ENCODE measurements at places on chromosomes 4 and X.

- no peak for DNase-seq
Measured at GRCh38 chr4:148090029-148090428, 352.2 kb downstream of the NR3C2 start.

DNA sequence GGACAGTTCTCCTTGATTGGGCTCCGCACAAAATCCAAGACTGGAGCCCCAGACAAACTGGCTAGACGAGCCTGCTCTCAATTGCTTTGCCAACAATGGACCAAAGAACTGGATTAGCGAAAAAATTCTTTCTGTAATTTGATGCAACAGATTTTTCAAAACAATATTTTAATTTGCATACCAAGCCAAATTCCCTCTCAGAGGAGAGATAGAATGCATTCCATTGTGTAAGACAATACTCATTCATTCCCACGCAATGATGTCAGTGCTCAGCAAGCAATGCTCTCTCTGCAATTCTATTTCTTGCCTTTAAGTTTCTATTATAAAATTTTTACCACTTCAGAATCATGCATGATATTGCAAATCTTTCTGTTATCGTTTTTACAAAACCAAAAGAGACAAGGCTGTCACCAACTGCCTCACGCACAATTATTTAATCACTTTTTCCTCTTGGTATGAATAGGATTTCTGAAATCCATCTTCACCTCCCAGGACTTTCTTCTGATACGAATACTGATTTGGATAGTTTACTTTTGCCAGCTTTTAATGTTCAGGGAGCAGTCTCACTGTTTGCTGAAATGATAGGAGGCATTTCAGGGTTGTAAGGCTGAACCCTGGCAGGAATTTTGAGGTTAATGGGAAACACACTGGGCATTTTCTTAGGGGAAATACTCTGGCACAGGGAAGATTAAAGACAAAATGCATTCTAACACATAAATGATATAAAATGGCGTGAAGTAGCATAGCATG lies 46.1 kb upstream of the HCCS start:
- no peak for DNase-seq

DNA sequence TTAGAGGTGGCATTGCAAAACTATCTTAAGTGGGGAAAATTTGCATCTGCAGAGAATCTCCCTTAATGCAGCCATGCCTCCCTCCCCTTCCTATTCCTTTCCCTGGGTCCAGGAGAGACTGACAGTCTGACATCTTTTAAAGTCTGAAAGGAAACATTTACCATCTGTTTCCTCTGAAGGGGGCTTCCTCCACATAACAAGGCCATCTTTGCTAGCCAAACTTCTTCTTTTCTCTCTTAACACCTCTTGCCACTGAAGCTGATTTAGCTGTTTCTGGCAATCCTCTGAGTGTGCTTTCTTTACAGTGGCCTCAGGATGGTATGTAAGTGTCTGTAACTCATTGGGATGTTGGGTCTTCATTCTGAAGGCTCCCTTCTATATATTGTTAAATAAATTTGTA lies 34.6 kb upstream of the AADAT start:
- DNase-seq: no peak

GRCh38 chr4:76630741-76631140 lies 195.7 kb downstream of the SHROOM3 start:
- no peak for DNase-seq

DNA sequence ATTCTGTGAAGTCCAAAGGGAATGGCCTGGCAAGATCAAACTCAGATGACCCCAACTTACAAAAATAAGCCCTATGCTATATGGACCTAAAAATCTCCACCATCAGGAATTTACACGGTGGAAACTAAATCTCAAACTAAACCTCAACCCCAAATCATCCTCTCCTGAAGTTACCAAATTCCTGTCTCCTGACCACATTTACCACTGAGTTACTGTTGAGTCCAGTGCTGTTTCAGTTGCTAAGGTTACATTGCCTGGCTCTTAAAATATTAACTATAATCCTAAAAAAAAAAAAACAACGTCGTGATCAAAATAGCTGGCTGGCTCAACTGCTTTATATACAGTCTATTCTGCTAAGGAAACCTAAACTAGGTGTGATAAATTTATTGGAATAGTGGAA lies 315.2 kb upstream of the SLIT2 start:
- no peak for DNase-seq

DNA sequence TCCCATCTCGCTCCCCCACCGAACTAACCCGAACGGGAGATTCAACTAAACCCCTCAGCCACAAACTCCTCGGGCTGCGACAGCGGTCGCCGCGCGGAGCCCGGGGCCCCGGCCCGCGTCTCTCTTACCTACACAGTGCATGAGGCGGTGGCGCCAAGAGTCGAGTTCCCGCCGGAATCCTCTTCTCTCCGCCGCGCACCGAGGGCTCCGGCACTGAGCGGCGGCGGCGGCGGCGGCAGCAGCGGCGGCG lies 160 bp downstream of the LCORL start:
- no peak for DNase-seq

GRCh38 chrX:99077099-99077498 lies 1333.0 kb downstream of the PCDH19 start:
- no peak for DNase-seq

GRCh38 chr4:80705311-80705710 lies 325.2 kb upstream of the BMP3 start:
- DNase-seq: no peak

- DNase-seq: no peak
Measured at GRCh38 chr4:26576231-26576739, 7.6 kb upstream of the TBC1D19 start.

DNA sequence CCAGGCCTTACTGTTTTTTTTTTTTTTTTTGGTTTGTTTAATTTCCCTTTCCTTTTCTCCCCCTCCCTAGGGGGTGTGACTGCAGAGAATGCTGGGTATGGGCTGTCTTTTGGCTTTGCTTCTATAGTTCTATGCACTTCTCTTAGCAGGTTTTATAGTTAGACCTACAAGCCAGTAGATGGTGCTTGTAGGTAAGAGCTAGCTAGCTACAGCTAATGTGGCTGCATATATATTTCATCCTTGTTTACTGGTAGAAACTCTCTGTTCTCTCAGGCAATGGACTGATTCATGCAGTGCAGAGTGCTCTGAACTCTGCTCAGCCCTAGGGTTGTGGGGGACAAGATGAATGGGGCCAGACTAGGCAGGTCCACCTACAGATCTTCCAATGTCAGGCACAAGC lies 246.4 kb downstream of the SH2D1A start:
- no peak for DNase-seq

GRCh38 chr4:58766763-58767162 lies 1656.6 kb upstream of the IGFBP7 start:
- no peak for DNase-seq

DNA sequence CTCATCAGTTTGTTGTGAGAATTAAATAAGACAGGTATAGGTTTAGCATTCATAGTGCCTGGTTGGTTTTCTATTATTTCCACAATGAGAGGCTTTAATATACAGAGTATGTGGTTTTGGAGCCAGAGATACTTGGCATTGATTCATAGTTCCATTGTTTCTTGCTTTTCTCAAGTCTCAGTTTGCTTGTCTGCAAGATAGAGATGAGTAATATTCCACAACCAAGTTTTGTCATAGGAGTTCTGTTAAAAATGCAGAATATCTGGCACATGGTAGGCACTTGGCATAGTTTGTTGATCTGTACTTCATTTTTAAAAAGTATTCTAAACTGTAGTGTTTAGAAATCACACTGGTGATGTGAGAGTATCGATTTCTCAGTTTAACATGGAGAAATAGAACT lies 37.5 kb upstream of the EDA2R start:
- DNase-seq: no peak

Data from HCT116 (cell line).